GM23338 (cell line): ENCODE measurements at places on chromosomes 11 and 22.
A peak's percentile ranks its signal among the peaks of the same experiment; 100 is the strongest.

GRCh38 chr11:113581713-113582112 lies 106.5 kb upstream of the DRD2 start:
- H3K4me1 ChIP-seq = peaks cover 10% of the 10 kb centered on the region
- no peaks in the 10 kb centered on the region for H3K36me3 ChIP-seq
- no peak for DNase-seq
- H3K27ac ChIP-seq = no peak overlapping the region
- H3K4me3 ChIP-seq = no peak overlapping the region
- no peaks in the 10 kb centered on the region for H3K27me3 ChIP-seq

- H3K36me3 ChIP-seq = no peaks in the 10 kb centered on the region
- no peak overlapping the region for H3K4me3 ChIP-seq
Observed at GRCh38 chr11:96254087-96254486, 88.9 kb downstream of the MAML2 start.

GRCh38 chr22:47626428-47627390 lies 864.3 kb downstream of the TBC1D22A start:
- no peak for DNase-seq
- no peak overlapping the region for H3K4me3 ChIP-seq
- no peaks in the 10 kb centered on the region for H3K4me1 ChIP-seq
- H3K27me3 ChIP-seq = no peaks in the 10 kb centered on the region
- H3K27ac ChIP-seq = no peak overlapping the region

- no peaks in the 10 kb centered on the region for H3K36me3 ChIP-seq
- H3K27ac ChIP-seq = no peak overlapping the region
- H3K27me3 ChIP-seq = no peaks in the 10 kb centered on the region
- no peak overlapping the region for H3K4me3 ChIP-seq
Observed at GRCh38 chr22:46450931-46451561, 86.4 kb downstream of the CELSR1 start.

GRCh38 chr22:24051568-24051967 lies 40.5 kb downstream of the CABIN1 start:
- no peak overlapping the region for H3K27ac ChIP-seq
- DNase-seq = no peak
- no peaks in the 10 kb centered on the region for H3K4me1 ChIP-seq
- H3K36me3 ChIP-seq = peaks cover 13% of the 10 kb centered on the region
- H3K4me3 ChIP-seq = no peak overlapping the region

- H3K36me3 ChIP-seq = no peaks in the 10 kb centered on the region
- no peak overlapping the region for H3K27ac ChIP-seq
- no peak overlapping the region for H3K4me3 ChIP-seq
- H3K4me1 ChIP-seq = peaks cover 6% of the 10 kb centered on the region
- DNase-seq = no peak
Observed at GRCh38 chr11:10725114-10725906, 25.7 kb upstream of the CTR9 start.

DNA sequence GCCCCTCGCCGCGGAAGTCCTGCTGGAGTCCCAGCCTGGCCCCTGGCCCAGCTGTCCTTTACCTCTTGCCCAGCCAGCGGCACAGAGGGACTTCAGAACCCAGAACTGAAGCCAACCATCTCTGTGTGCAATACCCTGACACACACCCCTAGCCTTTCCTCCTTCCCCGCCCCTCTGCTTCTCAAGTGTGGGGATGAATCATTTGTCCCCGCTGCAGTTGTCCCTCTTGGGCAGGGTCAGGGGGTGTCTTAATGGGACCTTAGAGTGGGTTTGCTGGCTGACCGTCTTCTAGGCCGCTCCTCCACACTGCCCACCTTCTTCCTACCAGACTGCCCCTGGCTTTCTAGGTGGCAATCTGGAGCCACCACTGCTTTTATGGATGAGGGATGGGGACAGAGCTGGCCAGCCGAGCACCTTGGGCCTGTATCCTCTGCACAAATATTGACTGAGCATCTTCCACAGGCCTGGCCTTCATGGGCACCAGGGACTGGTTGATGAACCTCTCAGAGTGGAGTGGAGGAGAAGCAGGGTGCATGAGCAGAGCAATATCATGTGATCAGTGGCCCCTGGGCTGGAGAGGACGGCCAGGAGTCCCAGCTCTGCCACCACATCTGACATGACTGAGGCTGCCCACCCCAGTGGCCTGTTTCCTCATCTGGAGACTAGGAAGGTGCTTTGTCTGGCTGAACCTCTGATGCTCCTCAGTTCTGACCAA lies 668 bp upstream of the CHST1 start:
- H3K4me1 ChIP-seq = peaks cover 19% of the 10 kb centered on the region
- no peaks in the 10 kb centered on the region for H3K36me3 ChIP-seq
- H3K27me3 ChIP-seq = peaks cover 48% of the 10 kb centered on the region
- no peak overlapping the region for H3K27ac ChIP-seq

DNA sequence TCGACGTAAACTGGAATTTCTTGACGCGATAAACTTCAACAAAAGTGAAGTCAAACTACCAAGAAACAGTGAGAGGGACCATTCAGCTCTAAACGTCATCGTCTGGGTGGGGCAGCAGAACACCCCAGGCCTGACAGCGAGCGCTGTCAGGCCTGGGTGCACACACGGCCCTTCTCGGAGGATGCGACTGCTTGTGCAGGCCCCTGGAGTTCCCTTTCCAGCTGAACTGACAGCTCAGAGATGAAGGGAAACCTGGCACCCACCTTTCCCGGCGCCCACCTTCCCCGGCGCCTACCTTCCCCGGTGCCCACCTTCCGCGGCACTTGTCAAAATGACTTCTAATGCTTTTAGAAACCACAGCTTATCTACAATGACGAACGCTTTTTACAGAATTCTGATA lies 47.9 kb downstream of the CERK start:
- DNase-seq = no peak
- no peaks in the 10 kb centered on the region for H3K27me3 ChIP-seq
- peaks cover 3% of the 10 kb centered on the region; the same call in 1 of the 2 replicates for H3K36me3 ChIP-seq
- H3K27ac ChIP-seq = no peak overlapping the region
- H3K4me1 ChIP-seq = no peaks in the 10 kb centered on the region
- H3K4me3 ChIP-seq = no peak overlapping the region

DNA sequence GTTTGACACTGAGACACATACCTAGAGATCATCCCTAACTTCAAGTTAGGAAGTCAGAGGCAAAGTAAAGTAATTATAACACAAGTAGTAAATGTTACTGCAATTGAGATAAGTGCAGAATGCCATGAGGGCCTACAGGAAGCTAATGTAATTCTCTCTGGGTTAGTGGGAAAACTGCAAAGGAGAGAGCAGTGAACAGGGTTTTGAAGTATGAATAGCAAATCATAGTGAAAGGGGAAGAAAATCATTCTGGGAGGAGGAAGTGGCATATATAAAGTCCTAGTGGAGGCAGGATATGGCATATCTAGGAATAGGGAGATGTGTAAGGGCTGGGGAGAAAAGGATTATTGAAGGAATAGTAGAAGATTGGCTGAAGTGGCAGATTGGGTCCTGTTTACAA lies 27.9 kb downstream of the RNF169 start:
- DNase-seq = no peak
- no peaks in the 10 kb centered on the region for H3K27me3 ChIP-seq

DNA sequence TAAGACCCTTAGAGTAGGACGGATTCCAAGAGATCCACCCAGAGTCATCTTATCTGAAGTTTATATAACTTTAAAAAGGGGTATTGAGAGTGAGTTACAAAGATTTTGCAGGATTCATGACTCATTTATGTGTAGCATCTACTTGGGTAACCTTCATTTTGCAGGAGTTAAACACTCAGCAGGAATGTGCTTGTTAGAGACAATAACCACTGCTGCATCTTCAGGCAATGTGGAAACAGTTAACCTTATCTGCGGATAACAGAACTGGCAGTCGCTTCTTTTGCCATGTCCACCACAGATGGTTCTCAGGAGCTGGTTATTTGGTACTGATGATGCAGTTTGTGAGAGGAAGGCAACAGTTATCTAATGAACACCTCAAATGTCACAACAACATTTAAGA lies 417.9 kb upstream of the DDI1 start:
- H3K36me3 ChIP-seq = no peaks in the 10 kb centered on the region
- no peaks in the 10 kb centered on the region for H3K27me3 ChIP-seq
- H3K4me3 ChIP-seq = no peak overlapping the region
- H3K27ac ChIP-seq = no peak overlapping the region

DNA sequence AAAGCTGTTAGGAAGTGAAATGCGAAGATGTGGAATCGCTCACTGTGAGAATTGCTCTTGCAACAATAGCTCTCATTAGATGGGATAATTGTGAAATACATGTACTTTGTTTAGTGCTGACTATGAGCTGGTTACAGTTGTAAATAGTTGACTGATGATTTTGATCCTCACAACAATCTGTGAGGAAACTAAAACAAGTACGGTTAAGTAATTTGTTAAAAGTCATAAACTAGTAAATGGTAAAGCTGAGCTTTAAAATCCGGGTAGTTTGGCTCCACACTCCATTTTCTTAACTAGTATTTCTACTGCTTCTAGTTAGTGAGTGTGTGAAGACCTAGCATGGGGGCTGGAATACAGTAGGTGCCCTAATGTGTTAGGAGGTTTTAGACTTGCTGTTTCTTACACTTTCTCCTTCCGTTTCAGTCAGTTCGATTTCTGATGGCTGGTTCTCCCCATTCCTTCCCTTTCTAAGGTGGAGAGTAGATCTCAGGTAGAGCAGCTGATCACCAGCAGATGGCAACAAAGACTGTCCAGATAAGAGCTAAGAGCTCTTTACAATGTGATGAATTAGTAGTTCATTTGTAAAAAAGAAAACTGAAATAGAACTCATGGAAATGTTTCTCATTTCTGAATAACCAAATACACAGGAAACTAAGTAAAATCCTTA lies 16.3 kb upstream of the CYP2R1 start:
- H3K27ac ChIP-seq = no peak overlapping the region
- no peak overlapping the region for H3K4me3 ChIP-seq
- peak; percentile 70 for DNase-seq
- H3K27me3 ChIP-seq = peaks cover 11% of the 10 kb centered on the region

DNA sequence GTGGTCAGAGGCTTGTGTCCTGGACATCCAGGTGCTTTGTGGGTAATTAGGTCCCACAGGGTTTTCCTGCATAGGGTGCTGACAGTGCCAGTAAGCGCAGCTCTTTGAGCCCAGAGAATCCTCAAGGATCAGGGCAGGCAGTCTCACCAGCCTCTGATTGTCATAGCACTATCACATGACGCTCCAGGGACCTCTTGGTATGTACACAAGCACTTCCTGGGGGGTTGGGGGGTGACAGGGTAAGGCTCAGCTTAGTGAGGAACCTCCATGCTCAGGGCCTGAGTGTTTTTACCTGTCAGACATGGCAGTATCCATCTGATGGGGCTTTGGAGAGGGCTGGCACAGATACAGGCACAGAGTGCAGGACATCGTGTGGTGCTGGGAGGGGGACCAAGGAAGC lies 27.9 kb upstream of the SUSD2 start:
- H3K27me3 ChIP-seq = peaks cover 11% of the 10 kb centered on the region; the same call in 1 of the 2 replicates
- no peak overlapping the region for H3K4me3 ChIP-seq
- no peak overlapping the region for H3K27ac ChIP-seq
- peaks cover 18% of the 10 kb centered on the region for H3K4me1 ChIP-seq
- H3K36me3 ChIP-seq = no peaks in the 10 kb centered on the region

GRCh38 chr11:1275021-1275420 lies 34.4 kb downstream of the TOLLIP start:
- no peaks in the 10 kb centered on the region for H3K27me3 ChIP-seq
- no peaks in the 10 kb centered on the region for H3K4me1 ChIP-seq
- no peaks in the 10 kb centered on the region for H3K36me3 ChIP-seq
- H3K27ac ChIP-seq = no peak overlapping the region
- no peak overlapping the region for H3K4me3 ChIP-seq
